ENCODE measurements at places on chromosomes 6 and 20.

DNA sequence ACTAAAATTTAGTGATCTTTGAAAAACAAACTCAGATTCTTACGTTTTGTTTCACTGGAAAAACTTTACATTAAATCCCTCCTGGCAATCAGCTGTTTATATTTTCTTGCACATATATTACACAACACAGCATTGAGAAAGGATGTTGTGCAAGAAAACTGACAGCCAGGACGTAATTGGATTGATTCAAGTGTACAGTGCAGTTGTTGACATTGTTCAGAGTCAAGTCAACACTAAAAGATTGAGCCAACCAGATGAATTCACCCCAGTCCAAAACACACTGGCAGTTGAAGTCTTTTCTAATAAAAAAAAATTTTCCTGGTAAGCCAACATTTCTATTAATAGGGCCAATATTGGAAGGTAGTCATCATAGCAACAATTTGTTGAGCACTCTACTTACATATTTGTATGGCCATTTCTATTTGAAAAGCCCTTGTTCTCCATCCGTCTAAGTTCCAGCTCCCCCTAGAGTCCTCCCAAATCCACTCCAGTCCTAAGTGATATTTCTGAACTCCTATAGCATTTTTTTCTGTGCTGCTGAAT lies 20.9 kb upstream of the VNN1 start:
- DNase-seq: no peak

- no peak for DNase-seq
These were observed 258.2 kb upstream of the NT5E start for GRCh38 chr6:85191656-85192055.

- DNase-seq: no peak
These were observed 28.3 kb downstream of the RSPO4 start for GRCh38 chr20:973785-974194.

- DNase-seq: no peak
These were observed 58.4 kb downstream of the HIVEP2 start for GRCh38 chr6:142886431-142887170.

- DNase-seq: no peak
These were observed 181.8 kb upstream of the MCHR2 start for GRCh38 chr6:100175814-100176310.

DNA sequence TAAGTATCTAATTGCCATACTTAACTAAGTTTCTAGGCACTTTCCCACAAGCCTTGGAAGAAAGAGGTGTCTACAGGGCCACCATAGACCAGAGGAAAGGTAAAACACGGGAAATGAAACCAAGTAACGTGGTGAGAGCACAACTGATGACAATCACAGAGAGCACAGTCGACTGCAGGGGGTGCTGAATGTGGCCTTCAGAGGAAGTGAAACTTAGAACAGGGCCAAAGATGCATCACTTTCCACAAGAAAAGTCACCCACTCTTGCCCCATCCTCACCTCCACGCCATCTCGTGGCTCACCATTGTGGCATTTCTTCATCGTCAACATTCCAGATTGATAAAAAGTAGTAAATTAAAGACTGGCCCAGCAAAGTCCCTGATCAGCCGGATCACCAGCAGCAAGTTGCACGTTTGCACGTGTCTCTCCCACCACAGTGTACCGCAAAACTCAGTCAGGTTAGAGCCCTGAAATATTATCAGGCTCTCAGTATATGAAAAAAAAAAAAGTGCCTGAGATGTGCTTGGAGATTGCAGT lies 31.4 kb downstream of the HIVEP2 start:
- DNase-seq: no peak

DNA sequence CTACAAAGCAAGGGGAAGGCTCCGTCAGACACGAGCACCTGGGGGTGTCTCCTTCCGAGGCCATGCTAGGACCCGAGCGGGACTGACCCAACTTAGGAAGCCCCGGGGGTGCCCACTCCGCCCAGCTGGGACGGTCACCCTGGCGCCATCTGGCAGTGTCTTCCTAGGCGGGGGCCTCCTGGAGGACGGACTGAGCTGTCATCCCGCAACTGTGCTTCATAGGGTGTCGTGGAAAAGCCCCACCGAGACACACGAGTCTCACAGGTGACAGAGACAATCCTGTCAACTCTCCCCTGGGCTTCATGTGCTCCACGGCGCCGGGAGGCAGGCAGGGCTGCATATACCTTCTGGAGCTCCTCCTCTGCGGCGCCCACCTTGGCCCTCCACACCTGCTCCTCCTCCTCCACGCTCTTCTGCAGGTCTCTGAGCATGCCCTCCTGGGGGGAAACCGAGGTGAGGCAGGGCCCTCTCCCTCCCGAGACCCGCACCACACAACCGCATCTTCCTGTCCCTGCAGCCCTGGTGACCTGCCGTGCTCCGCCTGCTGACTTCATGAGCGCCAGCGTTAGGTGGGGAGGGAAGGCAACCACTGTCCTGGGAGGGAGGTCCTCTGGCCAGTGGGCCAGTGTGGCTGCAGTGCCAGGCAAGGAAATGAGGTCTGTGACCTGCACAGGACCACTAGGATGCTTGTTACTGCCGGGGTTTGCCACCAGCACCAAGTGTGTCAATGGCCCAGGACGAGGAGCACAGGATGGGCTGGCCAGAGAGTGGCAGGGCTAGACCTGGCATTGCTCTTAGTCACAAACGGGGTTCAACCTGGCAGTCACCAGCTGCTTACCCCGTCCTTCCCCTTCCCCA lies 50.7 kb downstream of the DSTN start:
- DNase-seq: no peak

DNA sequence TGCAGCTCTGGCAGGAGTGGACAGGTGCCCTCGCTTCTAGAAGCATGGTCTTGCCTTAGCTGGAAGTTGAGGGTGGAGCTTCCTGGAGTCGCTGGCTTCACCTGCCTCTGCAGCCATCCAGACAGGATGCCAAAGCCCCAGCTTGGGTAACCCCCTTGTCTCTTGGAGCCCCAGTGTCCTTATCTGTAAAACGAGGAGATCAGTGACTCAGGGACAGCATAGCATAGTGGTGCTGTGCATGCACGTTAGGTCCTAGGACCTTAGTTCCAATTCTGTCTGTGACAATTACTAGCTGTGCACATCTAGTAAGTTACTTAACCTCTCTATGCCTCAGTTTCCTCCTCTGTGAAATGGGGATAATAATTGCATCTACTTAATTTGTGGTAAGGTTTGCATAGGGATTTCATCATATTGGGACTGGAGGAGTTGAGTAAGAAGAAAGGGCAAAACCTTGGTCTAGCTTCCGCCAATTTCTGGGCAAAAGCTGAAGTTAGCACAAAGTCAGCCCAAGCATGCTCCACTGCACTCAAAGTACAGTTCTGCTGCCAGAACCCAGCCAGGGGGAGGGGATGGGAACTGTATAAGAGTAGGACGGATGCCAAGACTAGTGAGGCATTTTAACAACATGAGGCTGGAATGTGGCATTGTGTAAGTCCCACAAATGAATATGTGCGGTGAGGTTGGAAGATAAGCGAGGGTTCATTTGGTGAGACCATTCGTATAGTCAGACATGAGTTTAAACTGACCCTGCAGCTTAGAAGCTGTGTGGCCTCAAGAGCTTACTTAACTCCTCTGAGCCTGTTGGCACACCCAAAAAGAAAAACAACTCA lies 24.5 kb downstream of the TOX2 start:
- peak; percentile 71 for DNase-seq

GRCh38 chr6:96816301-96816817 lies 20.9 kb downstream of the GPR63 start:
- DNase-seq: no peak

GRCh38 chr6:155147958-155148663 lies 115.7 kb upstream of the CLDN20 start:
- no peak for DNase-seq

DNA sequence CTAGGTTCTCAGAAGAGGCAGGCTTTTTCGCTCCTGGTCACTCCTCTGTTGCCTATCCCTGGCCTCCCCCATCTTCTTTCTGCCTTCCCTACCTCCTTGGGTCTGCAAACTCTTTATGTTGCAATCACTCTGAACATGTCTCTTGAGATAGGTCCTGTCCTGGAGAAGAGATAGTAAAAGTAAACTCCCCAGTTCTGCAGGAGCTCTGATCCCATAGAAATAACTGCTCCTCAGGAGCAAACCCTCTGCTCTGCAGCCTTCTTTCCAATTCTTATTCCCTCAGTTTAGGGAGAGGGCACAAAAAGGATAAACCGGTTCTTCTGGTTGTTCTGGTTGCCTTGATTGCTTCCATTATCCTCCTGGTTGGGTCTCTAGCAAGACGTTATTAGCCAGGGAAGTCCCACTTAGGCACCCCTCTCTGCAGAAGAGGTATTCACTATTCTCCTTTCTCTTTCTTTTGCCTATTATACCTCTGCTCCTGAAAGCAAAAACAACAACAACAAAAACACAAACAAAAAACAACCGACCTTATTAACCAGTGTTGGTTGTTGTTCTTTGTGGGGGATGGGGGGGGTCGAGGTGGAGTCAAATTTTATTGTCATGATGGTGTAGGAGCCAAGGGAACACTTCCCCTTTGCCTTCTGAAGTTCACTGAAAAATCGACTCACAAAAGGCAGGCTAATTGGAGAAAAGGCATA lies 973 bp downstream of the TRIM38 start:
- no peak for DNase-seq

- DNase-seq: no peak
These were observed 30.9 kb upstream of the TULP1 start for GRCh38 chr6:35543459-35544193.

- DNase-seq: no peak
These were observed 263.7 kb downstream of the TBX18 start for GRCh38 chr6:84500726-84501125.

- no peak for DNase-seq
These were observed 11.9 kb downstream of the TEAD3 start for GRCh38 chr6:35484921-35485392.

DNA sequence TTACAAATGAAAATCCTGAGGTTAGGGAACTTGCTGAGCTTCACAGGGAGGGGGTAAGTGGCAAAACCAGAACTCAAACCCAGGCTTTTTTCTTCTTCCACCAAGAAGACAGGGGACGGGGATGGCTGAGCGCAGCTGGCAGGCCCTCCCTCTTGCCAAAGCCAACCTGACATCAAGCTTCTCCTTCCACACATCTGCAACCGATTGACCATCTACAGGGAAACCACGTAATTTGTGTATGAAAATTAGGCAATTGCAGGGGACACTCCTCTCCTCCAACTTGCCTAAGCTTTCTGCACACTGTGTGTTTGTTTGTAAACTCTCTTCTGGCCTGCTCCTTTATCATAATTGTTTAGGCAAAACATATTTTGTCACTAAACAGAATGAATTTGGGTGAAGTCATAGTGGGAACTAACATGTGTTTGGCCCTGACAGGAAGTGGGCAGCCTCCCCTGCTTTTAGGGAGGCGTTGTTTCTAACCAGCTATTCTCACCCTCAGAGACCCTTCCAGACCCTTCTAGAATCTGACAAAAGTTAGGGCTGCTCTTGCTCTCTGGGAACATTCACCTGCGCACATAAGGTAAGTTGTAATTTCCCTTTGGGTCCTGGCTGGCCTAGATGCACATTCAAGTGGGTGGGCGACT lies 18.9 kb downstream of the ZNF831 start:
- no peak for DNase-seq

GRCh38 chr20:14193885-14194284 lies 143.5 kb downstream of the FLRT3 start:
- no peak for DNase-seq

GRCh38 chr6:112910256-112910655 lies 563.1 kb downstream of the RFPL4B start:
- DNase-seq: no peak

- no peak for DNase-seq
These were observed 122.6 kb upstream of the MCHR2 start for GRCh38 chr6:100116411-100117194.

GRCh38 chr20:39576771-39577170 lies 614.6 kb downstream of the DHX35 start:
- DNase-seq: no peak
